Activated CD4-positive, alpha-beta T cell treated with anti-CD3 and anti-CD28 coated beads, Interleukin-2, amount 10 ng/mL, durations not matched to agents 7 days and 5 days (primary cell): ENCODE measurements at places on chromosomes 2 and 18.
A peak's percentile ranks its signal among the peaks of the same experiment; 100 is the strongest.

DNA sequence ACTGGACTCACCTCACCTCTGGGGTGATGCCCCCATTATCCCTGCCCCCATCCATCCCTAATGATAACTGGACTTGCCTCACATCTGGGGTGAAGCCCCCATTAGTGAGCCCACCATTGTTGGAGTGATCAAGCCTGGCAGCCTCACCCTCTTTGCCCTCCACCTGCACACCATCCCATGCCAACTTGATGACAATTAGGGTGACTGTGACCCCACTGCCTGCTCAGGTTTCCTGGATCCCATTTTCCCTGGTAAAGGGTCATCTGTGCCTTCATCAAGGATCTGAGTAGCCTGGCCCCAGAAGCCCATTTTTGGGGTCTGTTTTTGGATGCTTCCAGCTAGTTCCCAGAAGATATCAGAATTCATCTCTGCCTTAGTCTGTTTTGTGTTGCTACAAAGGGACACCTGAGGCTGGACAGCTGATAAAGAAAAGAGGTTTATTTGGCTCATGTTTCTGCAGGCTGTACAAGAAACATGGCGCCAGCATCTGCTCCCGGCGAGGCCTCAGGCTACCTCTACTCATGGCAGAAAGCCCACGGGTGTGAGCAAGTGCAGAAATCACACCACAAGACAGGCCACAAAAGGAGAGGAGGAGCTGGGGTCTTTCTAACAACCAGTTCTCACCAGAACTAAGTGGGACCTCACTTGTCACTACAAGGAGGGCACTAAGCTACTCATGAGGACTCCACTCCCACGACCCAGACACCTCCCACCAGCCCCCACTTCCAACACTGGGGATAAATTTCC lies 196.4 kb upstream of the TWIST2 start:
- no peak for DNase-seq

- DNase-seq = no peak
Observed at GRCh38 chr2:100036026-100036425, 106.4 kb downstream of the AFF3 start.

DNA sequence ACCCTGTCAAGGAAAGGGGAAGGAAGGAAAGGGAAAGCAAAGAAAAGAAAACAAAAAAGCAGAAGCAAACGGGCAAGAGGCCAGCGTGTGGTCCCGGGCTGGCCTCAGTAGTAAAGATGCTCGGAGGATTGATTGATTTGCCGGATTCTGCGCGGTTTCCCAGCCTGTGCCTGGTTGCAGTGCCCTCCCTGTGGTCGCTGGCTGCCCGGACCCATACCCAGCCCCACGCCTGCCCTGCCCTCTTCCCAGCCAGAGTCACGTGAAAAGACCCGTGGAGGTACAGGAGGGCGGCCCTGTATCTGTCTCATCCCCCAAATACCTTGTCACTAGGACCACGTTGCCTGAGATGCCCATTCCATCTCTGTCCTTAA lies 55.1 kb upstream of the IMP4 start:
- DNase-seq = no peak

- DNase-seq = no peak
Observed at GRCh38 chr2:106306387-106306786, 112.3 kb upstream of the UXS1 start.

DNA sequence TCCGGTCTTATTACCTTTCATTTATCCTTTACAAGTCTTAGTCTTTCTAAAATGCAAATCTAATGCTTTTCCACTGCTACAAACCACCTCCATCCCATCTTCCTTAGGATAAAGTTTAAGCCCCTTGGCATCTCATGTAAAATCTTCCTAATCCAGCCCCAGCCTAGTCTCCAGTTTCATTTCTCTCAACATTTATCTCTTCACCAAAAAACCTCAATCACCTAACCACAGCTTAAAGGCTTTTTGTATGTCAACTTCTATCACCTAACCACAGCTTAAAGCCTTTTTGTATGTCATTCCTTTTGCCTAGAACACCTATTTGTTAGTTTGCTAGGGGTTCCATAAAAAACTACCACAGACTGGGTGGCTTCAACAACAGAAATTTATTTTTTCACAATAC lies 4.2 kb downstream of the TRAK2 start:
- DNase-seq = peak; percentile 32

- DNase-seq = no peak
Observed at GRCh38 chr18:74388227-74388626, 68.9 kb downstream of the DIPK1C start.

- no peak for DNase-seq
Observed at GRCh38 chr2:13137679-13138078, 420.9 kb downstream of the TRIB2 start.

GRCh38 chr2:203802342-203803052 lies 65.1 kb upstream of the CTLA4 start:
- DNase-seq = peak; percentile 47

- DNase-seq = no peak
Observed at GRCh38 chr2:101467306-101467705, 7.6 kb downstream of the RFX8 start.

DNA sequence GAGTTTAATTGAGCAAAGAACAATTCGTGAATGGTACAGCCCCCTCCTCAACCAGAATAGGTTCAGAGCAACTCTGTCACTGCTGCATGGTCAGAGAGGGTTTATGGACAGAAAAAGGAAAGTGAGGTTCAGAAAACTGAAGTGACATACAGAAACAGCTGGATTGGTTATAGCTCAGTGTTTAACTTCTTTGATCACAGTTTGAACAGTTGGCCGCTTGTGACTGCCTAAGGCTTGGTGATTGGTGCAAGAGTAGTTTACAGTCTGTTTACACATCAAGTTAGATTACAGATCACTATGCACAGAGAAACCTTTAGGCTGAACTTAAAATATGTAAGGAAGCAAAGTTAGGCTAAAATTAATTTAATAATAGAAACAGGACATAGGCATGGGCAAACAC lies 459.2 kb downstream of the KCNJ3 start:
- no peak for DNase-seq

DNA sequence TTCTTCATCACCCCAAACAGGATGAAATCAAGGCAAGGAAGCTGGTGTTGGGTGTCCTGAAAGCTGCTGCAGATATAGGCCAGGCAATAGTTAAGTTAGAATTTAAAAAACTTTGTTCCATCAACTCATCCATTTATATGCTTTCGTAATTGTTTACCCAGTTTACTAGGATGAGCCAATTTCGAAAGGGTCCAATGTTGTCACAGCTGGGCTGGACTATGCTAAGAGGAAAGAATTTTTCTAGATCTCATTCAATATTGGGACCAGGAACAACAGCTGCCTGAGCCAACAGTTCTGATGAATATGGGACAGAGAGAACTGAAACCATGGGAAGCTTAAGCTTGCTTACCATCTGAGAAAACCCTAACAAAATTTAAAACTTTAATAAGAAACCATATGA lies 21.6 kb upstream of the SP3 start:
- no peak for DNase-seq

DNA sequence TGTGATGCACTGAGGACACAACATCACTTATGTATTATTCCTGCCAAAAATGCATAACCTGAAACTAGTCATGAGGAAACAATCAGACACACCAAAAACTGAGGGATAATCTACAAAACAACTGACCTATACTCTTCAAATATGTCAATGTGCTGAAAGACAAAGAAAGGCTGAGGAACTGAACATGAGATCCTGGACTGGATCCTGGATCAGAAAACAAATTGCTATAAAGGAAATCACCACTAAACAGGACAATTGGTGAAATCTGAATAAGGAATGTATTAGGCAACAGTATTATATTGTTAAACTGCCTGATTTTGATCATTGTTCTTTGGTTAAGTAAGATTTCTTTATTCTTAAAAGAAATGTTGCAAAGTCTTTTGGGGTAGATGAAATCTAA lies 28.8 kb downstream of the CUL3 start:
- DNase-seq = no peak

GRCh38 chr18:72848503-72849237 lies 19.1 kb downstream of the NETO1 start:
- DNase-seq = no peak

DNA sequence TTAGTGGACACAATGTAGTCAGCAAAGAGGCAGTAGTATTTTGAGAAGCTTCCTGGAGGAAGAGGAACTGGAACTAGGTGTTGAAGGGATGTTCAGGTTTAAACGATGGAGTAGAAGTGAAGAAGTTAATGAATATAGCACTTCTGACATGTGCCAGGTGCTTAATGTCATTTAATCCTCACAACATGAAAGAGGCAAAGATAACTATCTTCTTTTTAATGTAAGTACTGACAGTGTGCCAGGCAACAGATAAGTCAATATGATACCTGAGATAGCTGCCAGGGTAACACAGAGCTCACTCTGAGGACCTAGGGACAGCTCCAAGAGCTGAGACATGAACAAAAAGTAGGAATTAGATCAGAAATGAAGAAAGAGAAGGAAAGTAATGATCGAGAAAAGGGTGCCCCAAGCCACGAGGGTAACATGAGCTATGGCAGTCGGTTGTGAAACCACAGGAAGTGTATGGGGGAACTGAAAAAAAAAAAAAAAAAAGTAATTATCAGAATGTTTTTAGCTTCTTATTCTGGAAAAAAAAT lies 140.7 kb downstream of the RNF144A start:
- peak; percentile 14 for DNase-seq

GRCh38 chr2:46256563-46257142 lies 40.6 kb upstream of the EPAS1 start:
- no peak for DNase-seq

DNA sequence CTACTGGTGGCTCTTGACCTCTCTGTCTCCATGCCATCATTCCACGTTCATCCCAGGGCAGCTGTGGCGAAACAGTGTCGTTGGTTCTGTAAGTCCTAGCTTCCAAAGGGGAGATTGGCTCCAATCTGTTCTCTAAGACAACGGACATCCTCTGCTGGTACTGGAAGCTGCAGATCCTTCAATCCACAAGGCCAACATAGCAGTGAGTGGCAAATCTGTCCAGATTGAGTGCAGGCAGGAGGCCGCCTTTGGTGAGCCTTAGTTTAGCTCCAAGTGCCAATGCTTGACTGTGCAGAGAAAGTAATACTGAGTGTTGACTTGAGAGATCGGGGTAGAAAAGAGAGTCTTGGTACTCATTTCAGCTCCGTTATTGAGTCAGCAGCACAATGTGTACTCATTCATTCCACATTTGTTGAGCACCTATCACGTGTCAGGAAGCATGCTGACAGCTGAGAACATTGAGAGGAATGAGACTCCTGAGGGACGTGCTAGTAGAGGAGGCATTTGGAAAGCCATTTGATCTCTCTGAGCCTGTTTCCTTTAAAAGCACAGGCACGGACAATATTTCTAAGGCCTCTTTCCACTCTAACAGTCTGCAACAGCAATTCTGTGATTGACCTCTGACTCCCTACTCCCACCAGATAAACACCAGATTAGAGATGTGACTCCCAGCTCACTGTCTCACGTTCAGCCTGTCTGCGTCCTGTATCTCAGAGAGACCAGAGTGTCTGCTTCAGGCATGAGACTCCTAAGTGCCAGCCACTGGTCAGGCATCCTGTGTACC lies 306.0 kb downstream of the CLIP4 start:
- no peak for DNase-seq

GRCh38 chr2:168369031-168369430 lies 87.0 kb upstream of the CERS6 start:
- DNase-seq = no peak

DNA sequence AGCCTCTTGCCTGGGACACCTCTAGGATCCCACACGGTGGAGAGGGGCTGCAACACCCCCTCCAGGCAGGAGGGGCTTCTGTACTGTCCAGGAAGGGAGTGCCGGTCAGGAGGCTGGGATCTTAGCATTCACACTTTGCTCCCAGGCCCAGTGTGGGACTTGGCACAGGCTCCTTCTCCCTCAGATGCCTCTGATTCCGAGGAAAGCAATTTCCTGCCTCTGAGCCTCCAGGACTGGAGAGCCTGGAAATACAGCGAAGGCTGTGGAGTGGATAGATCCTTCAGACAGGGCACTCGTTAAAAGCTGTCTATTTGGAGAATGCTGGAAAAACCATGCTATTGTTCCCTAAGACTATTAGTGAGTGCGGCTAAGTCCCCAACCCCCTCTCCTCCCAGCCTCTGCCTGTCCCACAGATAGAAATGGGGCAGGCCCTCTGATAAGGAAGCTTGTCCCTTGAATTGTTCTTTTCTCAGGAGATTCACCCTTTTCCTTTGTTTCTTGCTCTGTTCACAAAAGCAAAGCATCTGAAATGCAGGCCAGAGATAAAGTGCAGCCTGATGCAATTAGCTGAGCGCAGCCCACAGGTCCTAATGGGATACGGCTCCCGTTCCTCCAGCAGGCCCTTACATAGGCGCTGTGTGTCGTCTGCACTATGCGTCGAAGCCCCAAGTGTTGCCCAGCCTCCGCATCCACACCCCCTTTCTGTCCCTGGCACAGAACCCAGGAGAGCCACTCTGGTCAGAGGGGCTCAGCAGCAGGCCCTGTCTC lies 252.2 kb downstream of the KLHL29 start:
- DNase-seq = no peak

DNA sequence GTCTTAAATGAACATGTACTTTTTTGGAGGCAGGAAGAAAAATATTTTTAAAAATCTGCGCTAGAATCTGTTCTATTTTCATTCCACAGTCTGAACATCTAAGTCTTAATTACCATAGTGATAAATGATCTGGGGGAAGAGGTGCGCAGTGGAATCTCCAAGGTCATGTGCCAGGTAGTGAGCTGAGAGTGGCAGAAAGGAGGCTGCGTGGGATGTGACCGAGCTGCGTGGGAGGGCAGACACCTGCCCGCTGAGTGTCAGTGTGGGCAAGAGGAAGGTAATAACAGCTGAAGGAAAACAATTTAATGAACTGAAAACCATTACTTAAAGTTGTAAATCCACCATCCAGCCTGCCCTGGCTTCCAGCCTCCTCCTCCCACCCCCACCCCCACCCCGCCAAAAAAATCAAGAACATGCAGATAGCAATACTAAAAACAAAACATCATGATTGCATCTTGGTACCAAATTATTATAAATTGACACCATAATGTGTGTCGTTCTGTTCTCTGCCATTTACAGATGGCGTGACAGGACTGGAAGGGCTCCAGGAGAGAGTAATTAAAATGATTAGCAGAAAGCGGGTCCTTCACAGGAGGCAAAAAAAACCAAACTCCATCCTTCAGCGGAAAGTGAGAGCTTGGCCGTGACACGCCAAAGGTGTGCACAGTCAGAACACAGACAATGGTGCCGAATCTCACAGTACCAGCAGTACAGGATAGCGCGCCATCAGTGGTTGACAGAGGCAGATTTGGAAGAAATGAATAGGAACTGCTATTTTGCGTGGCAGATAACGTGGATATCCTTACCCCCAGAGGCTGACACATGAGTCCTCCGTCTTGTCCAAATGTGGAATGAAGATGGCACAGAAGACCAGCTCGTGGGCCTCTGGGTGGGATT lies 11.4 kb upstream of the DTNB start:
- no peak for DNase-seq

DNA sequence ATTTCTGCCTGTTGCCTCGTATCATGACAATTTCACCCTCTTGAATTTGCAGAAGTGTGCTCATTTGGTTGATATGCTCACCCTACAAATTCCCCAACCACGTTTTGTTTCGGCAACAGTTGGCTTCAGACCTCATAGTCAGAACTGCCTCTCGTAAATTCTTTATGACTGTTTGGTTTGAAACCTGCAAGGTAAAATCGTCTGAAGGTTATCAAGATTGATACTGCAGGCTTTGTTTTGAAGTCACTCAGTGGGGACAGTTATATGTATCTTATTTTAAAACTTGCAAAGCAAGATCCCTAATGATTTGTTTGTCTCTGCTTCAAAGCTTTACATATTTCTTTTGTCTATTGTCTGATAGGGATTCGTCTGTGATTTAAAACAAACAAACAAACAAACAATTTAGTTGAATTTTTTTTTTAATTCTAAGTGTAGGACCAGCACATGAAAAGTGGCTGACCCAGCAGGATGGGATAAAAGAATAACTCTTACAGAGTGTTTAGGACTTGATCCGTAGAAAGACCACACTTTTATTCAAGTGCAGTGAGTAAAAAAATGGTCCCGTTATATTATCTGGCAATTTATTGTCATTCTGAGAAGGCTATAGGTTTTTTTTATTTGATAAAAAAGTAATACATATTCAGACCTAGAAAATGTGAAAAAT lies 45.7 kb upstream of the MYCN start:
- no peak for DNase-seq
